Glomerular endothelial cell (primary cell): ENCODE measurements at places on chromosomes 6 and 20. TPM values are rescaled to one million over a fixed set of nuclear protein-coding genes. Genes with fewer than 3 reads are reported as not detected.

DDO gene
- total RNA-seq, result 0.53 and 2.0 TPM in 2 replicates

CLDN20 gene
- total RNA-seq, result not detected in 2 replicates

ZBTB9 gene
- 3.7 and 7.2 TPM in 2 replicates for total RNA-seq

CST5 gene
- total RNA-seq, result not detected in 2 replicates

SOBP gene
- total RNA-seq, result 2.1 and 2.3 TPM in 2 replicates

SDCBP2 gene
- 3.2 and 4.4 TPM in 2 replicates for total RNA-seq

MYH7B gene
- total RNA-seq, result not detected in 2 replicates

NOX3 gene
- total RNA-seq, result not detected in 2 replicates

HSPA12B gene
- 25.5 and 26.3 TPM in 2 replicates for total RNA-seq

ANGPT4 gene
- total RNA-seq, result not detected in 2 replicates

- DNase-seq, result no peak
These were observed 249.2 kb upstream of the QKI start for GRCh38 chr6:163165155-163165910.

GRCh38 chr6:43086022-43086658 lies 10.0 kb downstream of the PTK7 start:
- DNase-seq, result no peak

- DNase-seq, result no peak
These were observed 8.9 kb downstream of the TAGAP start for GRCh38 chr6:159035891-159036290.

- DNase-seq, result no peak
These were observed 17.2 kb downstream of the UNC5CL start for GRCh38 chr6:41021832-41022231.

DNA sequence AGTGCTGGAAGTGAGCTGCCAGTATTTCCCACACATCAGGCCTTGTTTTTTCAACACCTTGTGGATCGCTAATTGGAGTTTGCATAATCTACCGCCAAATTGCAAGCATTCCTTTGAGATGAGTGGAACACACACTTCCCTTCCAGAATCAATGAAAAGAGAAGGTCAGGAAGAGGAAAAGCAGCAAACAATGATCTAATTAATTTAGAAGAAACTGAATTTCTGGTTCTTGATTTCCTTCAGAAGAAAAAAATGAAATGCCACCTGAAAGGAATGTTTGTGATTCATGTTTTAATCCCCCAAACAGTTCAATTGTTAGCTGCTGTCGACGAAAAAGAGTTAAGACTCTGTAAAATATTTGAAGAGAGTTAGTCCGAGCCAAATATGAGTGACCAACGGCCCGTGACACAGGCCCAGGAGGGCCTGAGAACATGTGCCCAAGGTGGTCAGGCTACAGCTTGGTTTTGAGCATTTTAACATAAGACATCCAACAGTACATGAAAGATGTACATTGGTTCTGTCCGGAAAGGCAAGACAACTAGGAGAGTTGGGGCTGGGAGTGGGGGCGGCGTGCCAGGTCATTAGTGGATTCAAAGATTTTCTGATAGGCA lies 182.3 kb downstream of the MTFR2 start:
- peak; percentile 85 for DNase-seq

- no peak for DNase-seq
These were observed 902 bp downstream of the SAMHD1 start for GRCh38 chr20:36950414-36951197.

DNA sequence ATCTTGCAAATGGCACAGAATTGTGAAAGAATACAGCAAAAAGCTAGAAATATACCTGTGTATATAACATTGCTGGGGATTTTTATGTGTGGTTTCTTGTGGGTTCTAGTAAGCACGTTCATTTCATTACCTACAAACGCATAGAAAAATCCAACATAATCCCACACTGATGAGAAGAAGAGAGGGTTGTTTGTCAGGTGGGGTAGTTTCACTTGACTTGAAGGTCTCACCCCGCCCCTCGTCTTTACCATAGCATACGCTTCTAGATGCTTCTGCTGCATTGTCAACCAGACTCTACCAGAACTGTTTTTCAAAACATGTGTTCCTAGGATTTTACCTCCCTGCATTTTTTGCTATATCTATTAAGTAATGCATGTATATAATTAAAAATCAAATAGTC lies 284.1 kb upstream of the TAB2 start:
- no peak for DNase-seq

DNA sequence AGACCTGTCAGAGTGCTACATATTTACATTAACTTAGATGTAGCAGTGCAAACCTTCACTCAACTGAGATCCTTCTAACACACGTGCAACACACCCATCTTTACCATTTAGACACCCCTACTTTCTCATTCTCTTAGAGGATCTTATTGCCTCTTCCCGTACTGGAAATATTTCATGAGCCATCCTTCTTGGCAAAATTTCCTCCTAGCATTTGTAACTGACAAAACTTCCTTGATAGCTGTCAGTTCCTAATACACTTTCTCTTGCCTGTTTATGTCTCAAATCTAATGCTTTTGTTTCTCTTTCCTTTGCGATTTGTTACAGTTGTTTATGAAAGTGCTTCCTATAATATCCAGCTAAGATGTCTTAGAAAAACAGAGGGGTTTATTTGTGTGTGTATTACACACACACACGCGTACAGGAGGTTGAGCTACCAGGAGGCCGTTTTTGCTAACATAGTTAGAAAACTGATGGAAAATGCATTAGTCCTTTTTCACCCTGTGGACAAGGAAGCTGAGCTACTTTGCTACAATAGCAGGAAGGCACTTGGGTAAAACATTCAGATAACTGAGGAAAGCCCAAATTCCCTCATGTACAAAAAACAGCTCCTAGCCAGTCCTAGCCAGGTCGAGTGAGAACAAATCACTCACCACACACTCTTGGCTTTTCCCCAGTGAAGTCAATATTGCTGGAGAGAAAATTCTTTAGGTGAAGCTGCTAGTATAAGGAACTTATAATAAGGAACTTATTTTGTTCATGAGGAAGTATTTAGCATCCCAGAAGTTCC lies 153.6 kb downstream of the NFATC2 start:
- peak; percentile 45 for DNase-seq

DNA sequence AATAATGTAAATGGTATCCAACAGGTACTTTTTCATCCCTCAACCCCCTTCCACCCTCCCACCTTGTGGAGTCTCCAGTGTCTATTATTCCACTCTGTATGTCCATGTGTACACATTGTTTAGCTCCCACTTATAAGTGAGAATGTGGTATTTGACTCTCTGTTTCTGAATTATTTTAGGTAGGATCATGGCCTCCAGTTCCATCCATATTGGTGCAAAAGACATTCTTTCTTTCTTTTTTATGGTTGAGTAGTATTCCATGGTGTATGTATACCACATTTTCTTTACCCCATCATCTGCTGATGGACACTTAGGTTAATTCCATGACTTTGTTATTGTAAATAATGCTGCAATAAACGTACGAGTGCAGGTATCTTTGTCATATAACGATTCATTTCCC lies 58.2 kb upstream of the PRND start:
- DNase-seq, result no peak

- no peak for DNase-seq
These were observed 165.8 kb upstream of the CITED2 start for GRCh38 chr6:139540276-139540675.

DNA sequence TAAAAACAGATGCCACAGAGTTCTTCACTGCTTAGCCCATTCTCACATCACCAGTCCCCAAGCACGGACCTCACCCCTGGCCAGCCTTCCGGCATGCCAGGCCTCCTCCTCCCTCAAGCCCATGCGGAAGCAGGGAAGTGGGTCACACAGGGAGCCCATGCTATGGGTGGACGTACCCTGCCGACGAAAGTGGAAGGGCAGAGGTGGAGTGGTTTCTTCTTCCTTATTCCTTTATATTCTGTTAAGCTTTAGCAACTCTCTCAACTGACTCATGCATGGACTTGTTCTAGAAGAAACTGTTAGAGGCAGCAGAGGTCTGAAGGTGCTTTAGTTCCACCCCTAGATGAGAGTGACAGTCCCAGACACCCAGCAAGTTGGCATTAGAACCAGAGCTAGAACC lies 118.6 kb downstream of the LY86 start:
- DNase-seq, result no peak

DNA sequence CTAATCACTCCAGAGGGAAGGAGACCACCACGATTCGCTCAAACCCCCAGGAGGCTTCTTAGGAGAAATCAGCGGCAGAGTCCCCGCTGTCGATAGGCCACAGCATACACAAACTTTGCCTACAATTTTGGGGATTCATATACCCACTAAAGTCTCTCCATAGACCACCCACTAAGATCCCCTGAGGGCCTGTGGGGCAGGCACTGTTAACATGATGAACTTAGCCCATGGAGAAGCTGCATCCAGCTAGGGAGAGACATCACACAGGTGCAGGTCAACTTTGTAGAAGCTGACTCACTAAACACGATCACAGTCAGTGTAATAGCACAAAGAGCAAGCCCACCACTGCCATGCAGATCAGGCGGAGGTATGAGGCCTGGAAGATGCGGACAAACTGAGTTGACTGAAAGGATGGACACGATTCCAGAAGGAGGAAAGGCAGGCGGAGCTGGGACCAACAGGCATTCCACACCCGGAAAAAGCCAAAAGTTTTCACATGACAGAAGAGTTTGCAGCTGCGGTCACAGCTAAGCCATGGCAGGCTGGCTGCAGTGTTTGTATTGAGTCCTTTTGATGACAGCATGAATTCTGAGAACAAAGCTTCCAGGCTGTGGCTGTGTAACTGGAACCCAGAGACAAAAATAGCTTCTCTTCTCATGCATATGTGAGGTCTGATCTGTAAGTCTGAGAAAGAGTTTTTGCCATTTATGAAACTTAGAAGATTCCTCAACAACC lies 75.7 kb upstream of the QKI start:
- DNase-seq, result no peak

DNA sequence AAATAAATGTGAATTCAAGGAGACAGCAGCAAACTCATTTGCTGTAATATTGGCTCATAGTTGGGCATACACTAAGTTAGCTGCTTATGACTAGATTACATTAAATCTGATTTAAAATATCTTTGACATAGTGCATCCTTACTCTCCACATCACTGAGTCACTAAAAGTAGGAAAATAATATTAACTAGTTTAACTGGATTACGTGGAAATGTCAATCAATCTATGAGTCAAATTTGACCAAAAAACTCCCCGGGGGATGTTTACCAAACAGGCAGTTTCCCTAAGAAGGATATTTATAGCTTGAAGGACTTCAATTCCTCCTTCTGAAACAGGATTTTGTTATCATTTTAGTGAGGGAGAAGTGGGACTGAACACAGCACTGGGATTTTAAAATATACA lies 366.5 kb downstream of the ESR1 start:
- DNase-seq, result no peak

DNA sequence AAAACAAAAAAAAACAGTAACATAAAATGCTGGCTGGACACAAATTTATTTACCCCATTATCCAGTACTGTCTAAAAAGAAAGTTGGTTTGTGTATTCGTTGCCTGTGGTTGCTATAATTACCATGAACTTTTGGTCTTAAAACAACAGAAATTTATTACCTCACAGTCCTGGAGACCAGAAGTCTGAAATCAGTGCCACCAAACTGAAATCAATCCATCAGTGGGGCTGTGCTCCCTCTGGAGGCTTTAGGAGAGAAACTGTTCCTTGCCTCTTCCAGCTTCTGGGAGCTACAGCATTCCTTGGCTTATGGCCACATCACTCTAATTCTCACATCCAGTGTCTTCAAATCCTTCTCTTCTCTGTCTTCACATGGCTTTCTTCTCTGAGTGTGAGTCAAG lies 79.4 kb downstream of the SNX5 start:
- no peak for DNase-seq

DNA sequence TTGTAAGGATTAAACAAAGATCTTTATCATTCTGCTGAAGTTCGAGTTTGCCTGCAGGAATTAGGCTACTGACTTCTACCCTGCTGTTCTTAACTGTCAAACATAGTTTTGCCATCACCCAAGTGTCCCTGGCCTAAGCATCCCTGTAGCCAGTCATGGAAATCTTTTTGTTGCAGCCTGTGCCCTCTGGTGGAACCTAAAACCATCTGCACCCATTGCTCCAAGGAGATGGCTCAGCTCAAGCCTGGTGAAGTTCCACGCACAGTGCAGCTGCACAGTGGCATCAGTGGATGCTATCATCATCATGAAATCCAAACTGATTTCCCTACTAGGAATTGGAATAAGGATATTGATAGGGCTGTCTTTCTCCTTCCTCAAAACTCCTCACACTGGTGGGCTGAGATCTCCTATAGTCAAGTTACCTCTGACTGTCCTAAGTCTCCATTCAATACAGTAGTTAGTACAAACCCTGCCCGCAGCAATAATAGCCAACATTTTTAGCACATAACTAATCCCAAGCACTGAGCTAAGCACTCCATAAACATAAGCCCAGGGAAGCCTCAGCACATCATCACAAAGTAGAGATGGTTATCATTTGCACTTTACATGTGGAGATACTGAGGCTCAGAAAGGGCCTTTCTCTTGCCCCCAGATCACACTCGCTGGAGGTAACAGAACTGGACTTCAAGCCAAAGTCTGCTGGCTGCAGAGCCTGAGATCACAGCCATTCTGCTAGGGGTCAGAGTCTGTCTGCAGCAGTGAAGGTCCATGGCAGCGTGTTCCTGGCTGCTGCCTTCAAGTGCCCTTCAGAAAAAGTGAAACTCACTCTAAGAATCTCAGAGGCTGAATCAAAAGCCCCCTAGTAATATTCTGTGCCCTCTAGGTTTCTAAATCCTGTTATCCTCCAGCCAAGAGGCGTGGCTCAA lies 77.2 kb upstream of the MC3R start:
- no peak for DNase-seq

DNA sequence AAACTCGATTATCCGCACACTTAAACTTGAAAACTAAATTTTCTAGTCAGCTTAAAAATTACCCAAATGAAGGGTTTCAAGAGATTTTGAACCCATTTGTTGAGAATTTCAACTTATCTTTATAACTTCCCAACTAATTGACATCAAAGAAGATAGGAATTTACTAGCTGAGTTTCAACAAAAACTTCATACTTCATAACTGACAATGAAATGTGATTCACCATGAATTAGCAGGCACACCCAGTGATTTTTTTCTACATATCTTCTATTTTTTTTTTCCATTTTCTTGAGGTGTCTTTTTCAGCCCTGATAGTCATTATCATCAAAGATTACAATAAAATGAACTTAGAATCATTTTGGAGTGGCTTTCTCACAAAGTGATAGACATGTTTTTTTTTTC lies 26.7 kb downstream of the TNFAIP3 start:
- DNase-seq, result no peak

GRCh38 chr20:57399587-57400155 lies 8.5 kb downstream of the RBM38 start:
- DNase-seq, result no peak
